Spleen (tissue), 13 donors: ENCODE measurements at places on chromosomes 2 and 18.
A peak's percentile ranks its signal among the peaks of the same experiment; 100 is the strongest.

- no peak for DNase-seq
Observed at GRCh38 chr2:228104215-228104614, 77.3 kb downstream of the SPHKAP start.

DNA sequence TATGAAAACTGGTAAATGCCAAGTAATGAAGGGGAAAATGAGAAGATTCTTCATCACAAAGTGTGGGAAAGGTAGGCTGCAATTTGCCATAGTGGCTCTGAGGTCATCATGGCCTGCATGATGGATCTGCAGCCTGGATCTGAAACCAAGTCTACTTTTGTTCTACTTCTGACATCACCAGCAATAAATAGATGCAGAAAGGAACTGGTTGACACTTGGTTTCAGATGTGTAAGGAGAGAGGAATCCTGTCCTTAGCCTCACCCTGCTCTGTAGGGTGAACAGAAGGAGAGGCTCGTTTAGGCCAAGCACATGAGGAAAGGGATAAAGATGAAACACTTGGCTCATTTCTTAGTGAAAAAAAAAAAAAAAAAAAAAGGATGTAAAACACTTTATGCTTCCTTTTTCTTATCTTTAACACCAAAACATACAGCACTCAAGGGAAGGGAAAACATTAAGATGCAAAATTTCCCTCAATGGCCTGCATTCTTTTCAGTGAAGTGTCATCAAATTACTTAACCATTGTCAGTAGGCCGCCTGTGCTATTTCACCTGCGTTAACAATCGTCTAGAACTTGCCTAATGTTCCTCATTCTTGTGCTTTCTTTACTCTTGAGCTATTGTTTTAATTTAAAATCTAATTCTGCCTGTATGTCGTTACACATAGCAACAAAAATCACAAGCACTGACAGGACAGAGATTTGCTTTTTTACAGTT, 3.9 kb downstream of the NEB start:
- no peak for DNase-seq

- DNase-seq: no peak
Observed at GRCh38 chr2:76187415-76187814, 476.7 kb upstream of the GCFC2 start.

DNA sequence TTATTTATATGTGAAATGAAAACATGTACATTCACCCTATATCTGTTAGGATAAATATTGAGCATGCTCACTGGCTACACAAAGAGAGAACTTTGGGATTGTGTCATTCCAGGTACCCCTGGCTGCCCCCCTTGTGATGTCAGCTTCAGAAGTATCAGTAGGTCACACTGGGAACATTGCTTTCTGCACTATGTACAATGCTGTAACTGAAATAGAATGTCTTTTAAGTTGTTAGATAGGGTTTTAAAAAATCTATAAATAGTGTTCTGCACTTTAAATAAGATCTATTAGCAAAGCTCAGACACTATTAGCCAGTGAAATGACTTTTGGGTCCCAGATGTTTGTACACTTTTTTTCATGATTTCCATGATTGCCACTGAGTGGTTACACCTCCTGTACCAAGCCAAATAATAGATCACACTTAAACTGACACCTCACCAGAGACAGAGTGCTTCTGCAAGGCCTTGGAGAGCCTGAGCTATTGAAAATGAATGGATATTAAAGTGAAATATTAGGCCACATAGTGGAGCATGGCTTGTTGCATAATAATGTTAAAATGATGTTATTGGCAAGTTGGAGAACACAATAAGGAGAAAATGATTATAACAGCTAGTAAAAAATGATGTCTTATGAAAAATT, 297.0 kb upstream of the NXPH2 start:
- DNase-seq: no peak

DNA sequence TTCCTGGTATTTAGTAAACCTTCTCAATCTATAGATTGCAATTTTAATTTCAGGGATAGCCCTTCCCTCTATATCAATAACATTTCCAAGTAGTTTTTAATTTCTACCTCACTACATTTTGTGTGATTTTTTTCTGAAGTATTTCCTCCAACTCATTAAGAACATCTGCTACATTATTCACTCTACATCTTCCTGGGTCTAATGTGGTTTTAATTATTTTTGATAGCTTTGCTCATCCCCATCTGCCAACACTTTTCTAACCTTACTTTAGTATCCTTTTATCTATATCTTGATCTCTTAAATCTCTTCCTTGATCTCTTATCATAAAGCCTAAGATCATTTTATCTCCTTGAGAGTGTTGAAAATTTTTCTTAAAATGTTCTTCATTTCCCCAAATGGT, 278.3 kb upstream of the CYP26B1 start:
- DNase-seq: no peak

- DNase-seq: no peak
Observed at GRCh38 chr2:230798769-230799399, 65.9 kb upstream of the ITM2C start.

DNA sequence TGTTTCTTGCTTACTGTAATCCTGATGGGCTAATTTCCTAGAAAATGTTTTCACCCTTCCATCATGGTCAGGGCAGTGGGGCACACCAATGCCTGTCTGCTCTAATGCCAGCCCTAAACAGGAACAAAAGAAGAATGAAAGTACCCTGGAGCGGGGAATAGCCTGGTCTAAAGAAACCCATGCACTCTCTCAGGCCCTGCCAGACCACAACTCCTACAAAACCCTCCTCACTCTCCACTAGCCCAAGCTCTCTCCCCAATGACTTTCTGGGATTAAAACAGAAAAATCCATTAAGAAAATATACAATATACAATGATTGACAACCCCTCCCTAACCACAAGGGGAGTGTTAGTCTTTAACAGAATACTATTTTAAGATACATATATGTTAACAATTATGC, 67.6 kb downstream of the AAK1 start:
- no peak for DNase-seq

DNA sequence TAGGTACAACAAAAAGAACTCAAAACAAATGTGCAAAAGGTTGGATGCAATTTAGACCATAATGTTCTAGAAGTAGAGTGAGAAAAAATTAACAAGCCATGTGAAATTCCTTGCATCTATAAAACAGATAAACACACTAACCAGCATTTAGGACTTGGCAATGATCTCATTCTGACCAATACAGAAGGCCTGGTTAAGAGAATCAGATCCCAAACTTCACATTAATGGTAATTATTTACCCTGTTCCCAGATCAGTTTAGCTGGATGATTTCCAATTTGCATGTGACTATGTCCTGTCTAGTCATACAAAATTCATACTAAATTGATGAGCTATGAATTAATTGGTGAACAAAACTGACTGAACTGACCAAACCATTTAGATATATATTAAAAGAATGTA, 98.4 kb upstream of the FIGN start:
- no peak for DNase-seq

GRCh38 chr2:235378246-235378645, 115.6 kb upstream of the AGAP1 start:
- no peak for DNase-seq

DNA sequence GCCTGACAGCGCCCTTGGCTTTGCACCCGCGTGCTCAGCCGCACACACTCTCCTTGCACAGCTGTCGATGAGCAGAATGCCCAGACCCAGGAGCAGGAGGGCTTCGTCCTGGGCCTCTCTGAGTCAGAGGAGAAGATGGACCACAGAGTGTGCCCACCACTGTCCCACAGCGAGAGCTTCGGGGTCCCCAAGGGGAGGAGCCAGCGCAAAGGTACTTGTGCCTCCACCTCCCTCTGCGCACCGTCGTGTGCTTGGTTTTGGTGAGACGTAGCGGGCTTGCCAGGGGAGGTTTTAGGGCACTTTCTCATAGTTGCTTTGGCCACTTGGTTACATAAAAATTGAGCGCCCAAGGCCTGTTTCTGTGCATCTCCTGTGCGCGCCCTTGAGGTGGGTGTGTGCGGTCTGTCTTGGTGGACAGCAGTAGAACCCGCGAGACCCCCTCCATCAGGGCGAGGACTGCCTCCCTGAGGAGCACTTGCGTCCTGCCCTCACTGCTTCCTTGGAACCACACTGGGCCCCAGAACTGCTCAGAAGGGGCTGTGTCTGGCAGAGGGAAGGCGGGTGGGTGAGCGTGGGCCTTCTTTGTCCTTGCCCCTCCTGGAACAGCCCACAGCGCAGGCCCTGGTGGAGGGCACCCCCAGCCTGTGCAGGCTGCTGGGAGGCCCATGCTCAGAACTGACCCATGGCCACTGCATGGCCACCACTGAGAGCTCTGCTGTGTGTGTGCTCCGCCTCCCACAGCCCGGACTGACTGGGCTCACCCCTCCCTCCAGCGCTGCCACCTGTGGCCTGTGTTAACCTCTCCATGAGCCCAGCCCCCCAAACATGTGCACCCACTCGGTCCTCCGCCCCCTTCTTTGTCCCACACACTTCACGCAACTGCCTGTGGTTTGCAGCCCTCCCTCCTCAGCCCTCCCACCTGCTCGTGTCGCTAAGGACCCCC, 95.9 kb downstream of the DGKD start:
- peak; percentile 60 for DNase-seq
